ENCODE measurements at places on chromosomes 16 and 17.
A peak's percentile ranks its signal among the peaks of the same experiment; 100 is the strongest.

- no peak for DNase-seq
These were observed 1305.6 kb downstream of the CDH11 start for GRCh38 chr16:63816276-63816675.

- DNase-seq = no peak
These were observed 1.1 kb downstream of the SPEM1 start for GRCh38 chr17:7421186-7421585.

GRCh38 chr17:75561927-75562603 is 25.5 kb upstream of the MYO15B start:
- DNase-seq = peak; percentile 50

DNA sequence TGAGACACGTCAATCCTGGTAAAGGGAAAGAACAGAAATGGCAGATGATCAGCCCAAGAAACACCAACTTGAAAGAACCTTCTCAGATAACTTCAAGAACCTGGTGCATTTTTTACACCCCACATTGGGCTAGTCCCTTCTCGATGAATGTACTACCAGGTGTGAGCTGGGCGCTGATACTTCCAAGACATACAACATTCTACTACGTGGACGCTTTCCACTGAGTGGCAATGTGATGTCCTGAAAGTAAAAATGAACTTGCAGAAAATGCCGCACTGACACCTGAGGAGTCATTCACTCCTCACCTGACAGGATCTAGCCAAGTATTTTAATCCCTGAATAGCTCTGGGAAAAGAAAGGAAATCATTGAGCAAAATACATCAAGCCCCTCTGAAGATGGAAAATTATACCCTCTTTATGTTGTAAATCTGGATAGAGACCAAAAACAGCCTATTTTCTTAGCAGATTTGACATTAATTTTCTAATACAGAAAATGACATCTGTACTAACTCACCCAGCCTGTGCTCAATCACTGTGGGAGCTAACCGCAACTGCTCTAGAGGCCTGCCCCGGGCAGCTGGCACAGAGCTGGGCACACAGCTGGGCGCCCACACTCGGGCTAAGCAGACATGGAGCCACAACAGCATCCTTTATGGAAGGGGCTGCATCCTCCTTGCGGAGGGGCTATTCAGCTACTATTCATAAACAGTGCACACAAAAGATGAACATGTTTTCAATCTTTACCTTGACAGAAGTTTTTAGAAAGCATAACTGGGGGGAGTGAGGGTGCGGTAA is 16.2 kb downstream of the SNN start:
- no peak for DNase-seq

DNA sequence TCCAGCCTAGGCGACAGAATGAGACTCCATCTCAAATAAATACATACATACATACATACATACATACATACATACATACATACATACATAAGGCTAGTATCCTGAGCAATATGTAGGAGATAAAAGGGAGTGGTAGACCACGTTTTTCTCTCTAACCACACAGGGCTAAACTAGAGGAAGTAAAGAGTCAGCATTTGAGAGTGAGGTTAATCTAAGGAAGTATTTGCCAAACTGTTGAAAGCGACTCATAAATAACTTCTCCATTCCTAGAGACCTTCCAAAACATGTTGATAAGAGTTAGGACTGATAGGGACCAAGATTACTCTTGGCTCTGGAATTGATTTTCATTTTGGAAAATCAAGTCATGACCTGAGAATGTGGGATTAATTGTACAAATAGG is 68.9 kb downstream of the NEUROD2 start:
- DNase-seq = no peak

DNA sequence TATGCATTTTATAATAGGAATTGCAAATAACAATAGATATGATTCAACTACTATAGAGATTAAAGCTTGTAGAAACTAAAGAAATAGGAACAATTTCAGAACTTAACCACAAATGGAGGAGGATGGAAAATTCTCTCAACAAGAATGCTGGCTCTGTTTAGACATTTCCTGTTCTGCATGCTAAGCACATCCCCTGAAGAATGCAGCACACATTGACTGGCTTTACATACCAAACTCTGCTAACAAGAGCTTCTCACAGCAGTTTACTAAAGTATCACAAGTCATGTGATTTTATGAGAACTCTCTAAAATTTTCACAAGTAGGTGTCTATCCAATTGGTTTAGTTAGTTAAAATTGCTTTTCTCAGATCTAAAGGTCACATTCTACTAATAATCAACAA is 85.2 kb downstream of the SPAG9 start:
- no peak for DNase-seq

- peak; percentile 66 for DNase-seq
These were observed 80.9 kb upstream of the CBX4 start for GRCh38 chr17:79919862-79920720.

DNA sequence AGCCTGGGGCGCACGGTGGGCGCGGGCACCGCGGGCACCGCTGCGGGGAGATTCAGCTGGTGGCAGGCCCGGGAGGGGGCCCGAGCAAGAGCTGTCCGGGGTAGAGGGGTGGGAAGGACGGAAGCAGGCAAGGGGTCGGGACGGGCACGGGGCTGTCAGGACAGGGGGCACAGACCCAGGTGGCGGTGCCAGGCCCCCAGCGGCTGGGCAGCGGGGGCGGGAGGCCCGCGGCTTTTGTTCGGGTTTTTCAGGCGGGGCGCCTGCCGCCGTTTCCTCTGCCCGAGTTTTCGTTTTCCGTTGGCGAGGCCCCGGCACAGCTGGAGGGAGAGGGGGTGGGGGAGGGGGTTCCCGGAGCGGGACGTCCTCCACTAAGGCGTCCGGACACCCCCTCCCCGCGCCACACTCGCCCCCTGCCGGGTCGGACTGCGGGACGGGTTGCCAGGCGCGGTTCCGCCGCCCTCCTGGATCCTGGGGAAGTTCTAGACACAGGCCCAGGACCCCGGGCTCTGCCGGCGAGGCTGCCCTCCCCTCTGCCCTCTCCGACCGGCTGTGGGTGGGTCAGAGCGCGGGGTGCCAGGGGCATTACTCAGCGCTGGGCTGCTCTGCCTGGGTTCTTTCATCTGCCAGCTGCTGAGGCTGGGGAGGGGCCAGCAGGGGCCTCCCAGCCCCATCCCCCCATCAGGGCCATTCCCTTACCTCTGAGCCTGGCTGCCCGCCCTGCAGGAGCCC is 543 bp downstream of the ARHGAP23 start:
- DNase-seq = peak; percentile 78

DNA sequence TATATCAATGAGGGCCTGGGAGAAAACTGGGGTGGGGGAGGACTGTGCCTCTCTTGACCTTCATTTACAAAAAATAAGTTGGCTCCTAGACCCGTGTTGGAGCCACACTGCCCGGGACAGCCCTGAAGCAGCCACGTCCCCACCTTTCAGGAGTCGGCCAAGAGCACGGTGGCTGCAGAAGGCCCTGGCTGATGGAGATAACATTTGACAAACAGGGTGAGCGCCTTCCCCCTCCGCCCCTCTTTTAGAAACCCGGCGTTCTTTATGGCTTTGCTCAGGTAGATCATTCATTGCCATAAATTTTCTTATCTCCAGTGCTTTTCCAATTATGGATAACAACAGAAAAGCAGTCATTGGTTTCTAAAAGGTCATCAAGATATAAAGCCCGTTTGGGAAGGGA is 398.1 kb upstream of the TNRC6C start:
- no peak for DNase-seq

DNA sequence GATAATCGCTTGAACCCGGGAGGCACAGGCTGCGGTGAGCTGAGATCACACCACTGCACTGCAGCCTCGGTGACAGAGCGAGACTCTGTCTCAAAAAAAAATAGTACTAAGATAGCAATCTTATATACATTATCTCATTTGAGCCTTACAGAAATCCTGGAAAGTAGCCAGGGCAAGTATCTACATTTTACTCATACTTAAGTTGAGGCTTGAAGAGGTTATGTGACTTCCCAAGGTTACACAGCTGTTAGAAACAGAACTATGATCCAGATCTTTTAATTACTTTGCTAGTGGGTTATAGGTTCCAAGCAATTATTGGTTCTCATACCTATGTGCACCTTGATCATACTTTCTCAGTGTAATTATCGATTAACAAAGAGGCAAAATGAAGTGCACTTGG is 15.4 kb downstream of the C17orf78 start:
- DNase-seq = no peak

Data from left lung (tissue), 14 donors.